ENCODE measurements at places on chromosomes 3 and 15. TPM values are rescaled to one million over a fixed set of nuclear protein-coding genes. Genes with fewer than 3 reads are reported as not detected.

The HTR3E gene
- not detected for total RNA-seq

The ZNF385D gene
- 2.6 TPM for total RNA-seq

The POPDC2 gene
- 605 TPM for total RNA-seq

The EXD1 gene
- total RNA-seq = not detected

The BCHE gene
- total RNA-seq = 5.5 TPM

The CYP19A1 gene
- 0.65 TPM for total RNA-seq

DNA sequence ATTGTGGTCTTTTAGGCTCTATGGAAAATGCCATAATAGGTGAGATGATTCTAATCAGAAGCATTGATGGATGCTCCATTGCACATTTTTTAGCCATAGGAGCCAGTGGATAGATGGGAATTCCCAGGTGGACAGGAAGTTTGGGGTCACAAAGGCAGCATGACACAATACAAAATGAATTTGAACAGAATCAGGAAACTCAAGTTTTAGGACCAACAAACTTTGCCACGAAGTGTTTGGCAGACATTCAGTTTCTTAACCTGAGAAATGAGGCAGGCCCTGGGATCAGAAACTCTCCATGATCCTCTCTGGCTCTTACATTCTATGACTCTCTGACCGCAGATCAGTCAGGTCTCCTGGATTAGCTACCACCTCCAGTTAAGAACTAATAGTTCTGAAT, 275.4 kb downstream of the TIGIT start:
- no peak for DNase-seq

GRCh38 chr3:164752812-164753211, 325.5 kb downstream of the SI start:
- no peak for DNase-seq

DNA sequence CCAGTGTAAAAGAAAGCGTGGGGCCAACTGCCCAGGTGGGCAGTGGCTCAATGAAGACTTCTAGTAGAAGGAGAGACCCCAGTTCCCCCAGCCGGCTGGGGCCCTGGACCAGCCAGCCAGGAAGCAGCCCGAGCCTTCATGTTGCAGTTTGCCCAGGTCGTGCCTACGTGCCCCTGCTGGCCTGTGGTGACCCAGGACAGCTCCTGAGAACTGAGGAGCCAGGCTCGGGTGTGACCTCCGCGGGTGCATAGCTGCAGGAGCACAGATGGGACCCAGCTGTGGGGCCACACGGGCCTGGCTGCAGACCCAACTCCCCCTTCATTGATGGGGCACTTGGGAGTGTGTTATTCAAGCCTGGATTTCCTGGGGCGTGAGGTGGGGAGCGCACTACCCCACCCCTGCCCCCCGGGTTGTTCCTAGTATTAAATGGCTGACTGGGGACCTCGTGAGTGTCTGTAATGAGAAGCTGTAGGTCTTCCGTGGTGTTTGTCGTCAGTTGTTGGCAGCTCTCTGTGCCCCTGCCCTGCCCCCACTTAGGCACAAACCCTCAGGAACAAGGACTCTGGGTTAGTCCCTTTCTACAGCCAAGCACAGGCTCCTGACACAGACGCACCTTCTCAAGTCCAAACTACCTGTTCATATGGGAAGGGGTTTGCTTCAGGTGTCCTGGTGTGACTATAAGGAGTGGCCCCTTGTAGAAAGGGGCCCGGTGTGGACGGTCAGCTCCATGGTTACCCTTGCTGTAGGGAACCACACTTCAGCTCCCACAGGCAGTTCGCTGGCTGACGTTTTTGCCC, 39.1 kb downstream of the IDH2 start:
- DNase-seq = no peak

DNA sequence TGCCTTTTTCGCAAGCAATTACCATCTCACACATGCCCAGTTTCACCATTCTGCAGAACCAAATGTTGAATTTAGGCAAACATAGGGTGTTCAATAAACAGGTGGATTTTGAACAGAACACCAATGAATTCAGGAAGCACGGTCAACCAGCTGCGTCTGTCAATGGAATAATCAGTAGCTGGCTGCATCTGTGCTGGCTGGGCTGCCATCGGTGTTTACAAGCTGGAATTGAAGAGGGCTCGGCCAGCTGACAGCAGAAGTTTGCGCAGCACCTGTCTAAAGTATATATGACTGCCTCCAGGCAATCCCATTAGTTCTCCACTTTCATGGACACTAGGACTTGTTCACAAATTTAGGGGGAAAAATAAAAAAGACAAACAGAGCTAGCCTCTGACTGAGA, 996.4 kb upstream of the CFAP20DC start:
- DNase-seq = no peak

DNA sequence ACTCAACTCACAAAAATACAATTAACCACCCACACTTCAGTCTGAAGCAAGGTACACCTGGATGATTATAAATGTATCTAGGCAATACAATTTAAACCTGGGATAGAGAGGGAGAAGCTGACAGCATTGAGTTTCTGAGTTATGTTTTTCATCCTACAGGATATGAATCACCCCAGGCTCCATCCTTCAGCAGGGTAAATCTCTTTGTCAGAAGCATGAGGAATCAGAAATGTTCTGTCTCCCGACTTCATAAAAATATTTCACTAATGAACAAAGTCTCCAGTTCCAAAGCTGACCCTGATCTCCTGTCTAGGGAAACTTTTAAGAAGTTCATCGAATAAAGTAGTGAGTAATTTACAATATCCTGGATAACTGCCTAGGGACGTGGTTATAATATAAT, 25.5 kb upstream of the FRMD4B start:
- no peak for DNase-seq

DNA sequence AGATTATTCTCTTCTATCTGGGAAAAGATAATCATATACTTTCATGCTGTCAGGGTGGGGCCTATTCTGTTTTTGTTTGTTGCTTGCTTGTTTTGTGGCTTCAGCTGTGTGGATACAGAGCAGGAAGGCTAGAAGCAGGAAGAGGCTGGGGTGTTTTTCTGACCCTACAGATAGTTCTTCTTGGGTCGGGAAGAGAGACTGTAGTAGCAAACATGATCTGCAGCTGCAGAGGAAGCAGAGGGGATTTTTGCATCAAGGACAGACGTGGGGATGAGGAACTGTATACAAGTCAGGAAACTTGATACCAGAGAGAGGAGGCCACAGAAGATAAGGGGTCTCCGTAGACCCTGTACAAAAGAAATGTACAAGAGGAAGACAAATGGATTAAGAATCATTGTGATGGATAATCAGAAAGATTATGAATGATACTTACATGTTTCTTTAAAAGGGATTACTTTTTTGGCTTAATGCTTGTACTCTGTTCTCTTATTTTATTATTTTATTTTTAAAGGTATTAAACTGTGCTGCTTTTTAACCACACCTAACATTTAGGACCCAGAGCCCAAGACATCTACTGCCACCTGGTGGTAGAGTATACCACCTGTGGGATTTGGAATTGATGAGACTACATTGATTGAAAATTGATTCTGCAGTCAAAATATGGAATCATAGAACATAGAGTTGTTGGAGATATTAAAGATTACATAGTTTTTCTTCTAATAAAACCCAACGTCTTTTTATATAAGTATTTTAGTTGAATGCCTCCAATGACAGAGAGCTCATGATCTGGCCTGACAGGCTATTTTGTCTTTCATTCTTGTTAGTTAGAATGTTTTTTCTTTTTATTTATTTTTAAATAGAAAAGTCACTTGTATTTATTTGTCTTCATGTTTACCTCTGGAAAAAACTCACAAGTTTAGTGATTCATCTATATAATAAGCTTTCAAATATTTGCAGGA, 87.3 kb upstream of the ROPN1 start:
- DNase-seq = no peak

- no peak for DNase-seq
Measured at GRCh38 chr15:45802140-45802539, 167.3 kb downstream of the SQOR start.

DNA sequence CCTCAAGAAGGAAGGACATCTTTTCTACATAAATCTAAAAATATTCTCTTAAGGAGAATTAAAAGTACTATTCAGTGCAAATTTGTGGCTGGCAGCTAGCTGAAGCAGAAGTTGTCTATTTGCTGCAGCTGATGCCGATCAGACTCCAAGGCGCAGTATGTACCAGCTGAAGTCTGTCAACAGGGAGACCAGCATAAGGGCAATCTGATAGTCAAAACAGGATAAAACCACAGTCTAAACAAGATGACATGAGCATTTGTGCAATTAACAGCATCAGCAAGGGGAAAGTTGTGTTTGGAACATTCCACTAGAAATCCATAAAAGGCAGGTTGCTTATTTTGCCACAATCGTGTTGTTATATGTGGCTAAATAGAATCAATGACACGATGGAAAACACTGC, 198.2 kb upstream of the ROBO2 start:
- DNase-seq = no peak

GRCh38 chr3:183506674-183507320, 48.7 kb downstream of the KLHL6 start:
- no peak for DNase-seq

GRCh38 chr3:114319453-114319852, 25.6 kb downstream of the TIGIT start:
- DNase-seq = no peak

GRCh38 chr15:83472151-83472550, 25.0 kb downstream of the SH3GL3 start:
- DNase-seq = no peak

DNA sequence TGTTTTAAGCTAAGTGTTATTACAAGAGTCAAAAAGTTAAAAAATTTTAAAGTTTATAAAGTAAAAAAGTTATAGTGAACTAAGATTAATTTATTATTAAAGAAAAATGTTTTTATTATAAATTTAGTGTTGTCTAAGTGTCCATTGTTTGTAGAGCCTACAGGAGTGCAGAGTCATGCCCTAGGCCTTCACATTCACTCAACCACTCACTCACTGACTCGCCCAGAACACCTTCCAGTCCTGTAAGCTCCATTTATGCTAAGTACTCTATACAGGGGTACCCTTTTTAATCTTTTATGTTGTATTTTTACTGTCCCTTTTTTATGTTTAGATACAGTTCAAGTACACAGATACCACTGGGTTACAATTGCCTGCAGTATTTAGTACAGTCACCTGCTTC, 37.2 kb downstream of the EEFSEC start:
- no peak for DNase-seq

GRCh38 chr3:82715091-82715856, 953.8 kb upstream of the GBE1 start:
- no peak for DNase-seq

DNA sequence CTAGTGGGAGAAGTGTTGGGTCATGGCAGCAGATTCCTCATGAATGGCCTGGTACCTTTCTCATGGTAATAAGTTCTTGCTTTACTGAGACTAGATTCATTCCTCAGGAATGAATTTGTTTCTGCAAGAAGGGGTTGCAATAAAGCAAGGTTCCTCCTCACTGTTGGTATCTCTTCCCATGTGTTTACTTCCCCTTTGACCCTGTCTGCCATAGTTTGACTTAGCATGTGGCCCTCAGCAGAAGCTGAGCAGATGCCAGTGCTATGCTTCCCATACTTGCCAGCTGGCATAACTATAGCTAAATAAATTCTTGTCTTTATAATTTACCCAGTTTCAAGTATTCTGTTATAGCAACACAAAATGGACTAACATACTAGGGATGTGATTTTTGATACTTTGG, 163.6 kb upstream of the COL8A1 start:
- no peak for DNase-seq

DNA sequence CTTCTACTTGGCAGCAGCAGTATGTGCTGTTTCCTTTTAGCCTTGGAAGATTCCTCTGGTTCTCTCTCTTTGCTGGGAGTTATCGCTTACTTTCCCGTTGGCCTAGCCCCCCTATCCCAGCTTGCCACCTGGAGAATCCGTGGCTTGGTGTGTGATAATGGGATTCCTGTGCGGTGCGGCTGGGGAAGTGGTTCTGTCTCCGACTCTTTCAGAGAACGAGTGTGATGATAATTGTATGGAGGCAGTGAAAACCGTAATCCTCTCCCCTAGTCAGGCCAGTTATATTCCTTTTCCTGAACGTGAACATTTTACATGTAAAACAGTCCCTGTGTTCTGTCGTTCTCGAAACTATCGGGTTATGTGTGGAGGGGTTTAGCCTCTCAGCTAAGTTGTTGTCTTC, 300.1 kb upstream of the C2CD4B start:
- no peak for DNase-seq

- DNase-seq = no peak
Measured at GRCh38 chr3:117102426-117102825, 392.8 kb downstream of the TUSC7 start.

GRCh38 chr3:29751647-29752314, 470.9 kb downstream of the RBMS3 start:
- peak; percentile 46 for DNase-seq

DNA sequence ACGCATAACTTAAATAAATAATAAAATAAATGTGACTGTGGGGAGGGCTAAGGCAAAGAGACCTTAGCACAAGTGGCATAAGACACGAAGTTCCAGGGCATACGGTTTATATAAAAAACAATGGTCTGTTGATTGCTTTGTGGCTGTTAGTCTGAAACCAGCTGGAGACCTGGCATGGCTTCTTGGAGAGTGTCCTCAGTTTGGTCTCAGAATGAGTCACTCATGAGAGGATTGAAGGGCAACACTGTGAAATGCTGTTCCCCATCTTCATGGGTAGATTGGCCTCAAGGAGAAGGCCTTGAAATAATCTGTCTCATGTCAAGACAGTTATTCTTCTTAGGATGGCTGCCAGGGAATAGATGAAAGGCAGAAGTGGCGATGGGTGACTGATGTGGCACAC, 62.2 kb downstream of the SOX2 start:
- DNase-seq = no peak

DNA sequence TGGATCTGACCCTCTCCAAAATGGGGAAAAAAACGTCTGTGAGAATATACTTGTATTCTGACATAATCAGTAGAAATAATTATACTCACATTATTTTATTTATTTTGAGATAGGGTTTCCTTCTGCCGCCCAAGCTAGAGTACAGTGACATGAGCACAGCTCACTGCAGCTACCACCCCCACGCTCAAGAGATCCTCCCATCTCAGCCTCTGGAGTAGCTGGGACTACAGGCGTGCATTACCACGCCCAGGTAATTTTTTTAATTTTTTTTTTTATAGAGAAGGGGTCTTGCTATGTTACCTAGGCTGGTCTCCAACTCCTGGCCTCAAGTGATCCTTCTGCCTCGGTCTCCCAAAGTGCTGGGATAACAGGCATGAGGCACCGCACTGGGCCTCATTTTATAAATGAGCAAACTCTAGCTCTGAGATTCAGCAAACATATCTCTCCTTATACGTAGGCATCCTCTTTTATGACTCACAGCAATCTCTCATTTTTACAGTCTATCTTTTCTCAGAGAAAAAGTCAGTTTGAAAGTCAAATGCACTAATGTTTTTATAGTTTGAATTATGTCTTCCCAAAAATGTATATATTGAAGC, 989 bp upstream of the VGLL3 start:
- DNase-seq = no peak

DNA sequence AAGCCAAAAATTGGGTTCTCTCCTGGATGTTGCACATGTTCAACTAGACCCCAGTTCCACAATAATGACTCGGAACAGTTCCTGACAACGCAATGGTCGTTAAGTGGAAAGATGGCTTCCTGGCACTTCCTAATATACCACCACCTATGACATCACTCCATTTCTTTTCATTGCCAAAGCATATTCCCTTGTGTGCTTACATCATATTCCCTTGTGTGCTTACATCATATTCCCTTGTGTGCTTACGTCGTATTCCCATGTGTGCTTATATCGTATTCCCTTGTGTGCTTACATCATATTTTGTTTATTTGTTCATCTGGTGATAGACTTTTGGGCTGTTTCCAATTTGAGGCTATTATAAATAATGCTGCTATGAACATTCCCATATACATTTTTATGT, 39.2 kb downstream of the TFRC start:
- no peak for DNase-seq

Data from Right ventricle myocardium inferior (tissue), 1 donor.